EL (cell line): ENCODE measurements at places on chromosomes 3 and 15.

DNA sequence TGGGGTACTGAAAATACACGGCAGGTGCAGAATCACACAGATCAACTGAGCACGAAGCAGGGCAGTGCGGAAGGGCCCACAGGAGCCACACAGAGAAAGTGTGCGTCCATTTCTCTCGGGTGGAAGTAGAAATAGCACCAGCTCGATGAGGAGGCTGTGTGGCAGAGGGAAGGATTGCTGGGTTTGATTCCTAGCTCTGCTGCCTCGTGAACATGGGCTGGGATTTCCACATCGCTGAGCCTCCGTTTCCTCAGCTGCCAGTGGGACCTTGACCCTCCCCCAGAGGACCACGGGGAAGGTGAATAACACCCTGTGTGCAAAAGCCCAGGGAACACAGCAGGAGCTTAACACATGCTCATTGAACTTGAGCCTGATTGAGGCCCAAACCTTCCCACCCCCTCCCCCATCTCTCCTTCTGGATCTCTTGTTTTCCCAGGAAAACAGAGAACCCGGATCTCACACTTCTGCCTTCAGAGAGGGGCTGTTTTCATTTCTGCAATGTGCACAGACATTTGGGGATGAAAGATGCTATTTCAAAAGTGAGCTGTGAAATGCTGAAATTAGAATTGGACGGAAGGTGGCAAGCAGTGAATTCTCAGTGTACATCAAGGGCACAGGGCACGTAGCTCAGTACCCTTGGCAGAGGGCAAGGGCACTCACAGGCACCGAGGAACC lies 38.4 kb downstream of the ABTB1 start:
- DNase-seq = no peak

DNA sequence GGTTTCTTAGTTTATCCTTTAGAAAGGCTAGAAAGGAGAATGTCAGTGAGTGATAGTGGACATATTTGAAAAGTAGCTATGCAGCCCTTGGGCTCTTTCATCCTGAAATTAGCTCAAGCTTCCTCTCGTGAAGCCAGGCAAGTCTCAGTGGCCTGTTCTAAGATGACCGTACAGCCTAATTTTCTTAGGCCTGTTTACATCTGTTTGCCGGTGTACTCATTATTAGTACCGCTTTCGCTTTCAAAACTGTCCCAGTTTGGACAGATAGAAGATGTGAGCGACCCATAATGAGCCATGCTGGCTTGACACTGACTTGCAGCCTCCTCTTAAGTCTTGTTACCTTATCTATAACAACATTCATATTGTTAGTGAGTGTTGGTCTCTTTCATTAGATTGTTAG lies 5.7 kb upstream of the ARL14 start:
- DNase-seq = no peak

- no peak for DNase-seq
These were observed 195.6 kb upstream of the CFAP20DC start for GRCh38 chr3:59245300-59245858.

DNA sequence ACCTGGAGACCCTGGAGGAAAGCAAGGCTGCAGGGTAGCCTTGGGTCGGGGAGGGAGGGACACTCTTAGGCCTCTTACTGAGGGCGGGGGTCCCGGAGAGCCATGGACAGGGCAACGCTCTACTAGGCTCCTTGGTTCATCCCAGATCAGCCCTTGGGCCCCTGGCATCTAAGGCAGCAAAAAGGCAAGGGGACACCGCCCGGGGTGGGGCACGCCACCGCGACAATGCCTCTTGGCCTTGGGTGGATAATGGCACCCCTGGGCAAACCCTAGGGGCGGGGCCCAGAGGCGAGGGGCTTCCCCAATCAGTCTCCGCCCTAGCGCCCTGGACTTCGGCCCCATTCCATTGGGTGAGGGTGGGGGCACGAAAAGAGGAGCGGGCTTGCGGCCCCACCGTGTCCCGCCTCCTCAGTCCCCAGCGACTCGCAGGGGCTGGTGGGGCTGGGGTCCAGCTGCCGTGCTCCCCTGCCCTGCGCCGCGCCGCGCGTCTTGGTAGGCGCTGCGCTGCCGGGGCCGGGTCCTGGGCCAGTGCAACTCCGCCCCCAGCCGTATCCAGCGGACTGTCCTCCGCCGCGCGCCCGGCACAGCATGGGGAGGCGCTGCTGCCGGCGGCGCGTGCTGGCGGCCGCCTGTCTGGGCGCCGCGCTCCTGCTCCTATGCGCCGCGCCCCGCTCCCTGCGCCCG lies at the start of gene CHST13:
Gene CHST13, plus strand, starts transcription at position 411 of the 684 bp plus-strand sequence. Its CDS starts 178 bp downstream, at position 589.
- DNase-seq = peak; percentile 58

GRCh38 chr15:58229297-58229768 lies 91.2 kb downstream of the AQP9 start:
- DNase-seq = no peak

GRCh38 chr3:126509597-126510307 lies 7.8 kb downstream of the UROC1 start:
- no peak for DNase-seq

DNA sequence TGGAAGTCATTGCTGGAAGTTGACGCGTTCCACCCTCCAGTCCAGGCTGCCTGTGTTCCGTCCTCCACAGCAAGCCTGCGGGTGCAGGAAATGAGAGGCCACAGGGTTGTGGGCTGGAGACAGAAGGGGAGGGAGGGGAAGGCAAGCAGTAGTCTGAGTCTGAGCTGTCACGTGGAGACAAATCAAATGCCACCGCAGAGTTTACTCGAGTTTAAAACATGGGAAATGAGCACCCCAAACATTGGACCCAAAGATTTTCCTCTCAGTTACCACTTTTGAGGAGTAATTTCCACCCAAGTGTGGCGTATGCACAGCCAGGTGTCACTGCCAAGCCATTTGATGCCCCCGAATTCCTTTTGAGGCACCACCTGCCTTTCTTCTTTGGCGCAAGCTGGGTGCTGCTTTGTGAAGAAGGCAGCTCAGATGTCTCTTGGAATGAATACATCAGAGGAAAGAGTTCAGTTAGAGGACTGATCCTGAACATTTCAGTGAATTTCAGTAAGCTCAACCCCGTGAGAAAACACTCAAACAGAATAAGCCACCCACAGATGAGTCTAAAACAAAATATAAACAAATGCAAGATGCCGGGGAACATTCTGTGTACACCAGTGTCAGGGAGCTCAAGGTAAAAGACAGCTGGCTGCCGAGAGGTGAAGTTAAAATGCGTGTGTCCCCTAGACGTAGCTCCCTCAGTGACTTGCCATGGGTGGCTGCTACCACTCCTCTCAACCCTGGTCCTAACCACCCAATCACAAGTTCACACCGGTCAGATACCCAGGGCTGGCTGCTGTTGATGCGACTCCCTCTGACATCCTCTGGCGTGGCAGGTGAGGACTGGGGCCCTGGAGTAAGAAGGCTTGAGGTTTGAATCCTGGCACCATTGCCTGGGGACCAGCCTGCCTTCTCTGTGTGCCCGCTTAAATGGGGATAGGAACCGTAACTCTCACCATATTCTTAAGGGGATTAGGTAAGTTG lies 203.8 kb downstream of the UACA start:
- peak; percentile 45 for DNase-seq

DNA sequence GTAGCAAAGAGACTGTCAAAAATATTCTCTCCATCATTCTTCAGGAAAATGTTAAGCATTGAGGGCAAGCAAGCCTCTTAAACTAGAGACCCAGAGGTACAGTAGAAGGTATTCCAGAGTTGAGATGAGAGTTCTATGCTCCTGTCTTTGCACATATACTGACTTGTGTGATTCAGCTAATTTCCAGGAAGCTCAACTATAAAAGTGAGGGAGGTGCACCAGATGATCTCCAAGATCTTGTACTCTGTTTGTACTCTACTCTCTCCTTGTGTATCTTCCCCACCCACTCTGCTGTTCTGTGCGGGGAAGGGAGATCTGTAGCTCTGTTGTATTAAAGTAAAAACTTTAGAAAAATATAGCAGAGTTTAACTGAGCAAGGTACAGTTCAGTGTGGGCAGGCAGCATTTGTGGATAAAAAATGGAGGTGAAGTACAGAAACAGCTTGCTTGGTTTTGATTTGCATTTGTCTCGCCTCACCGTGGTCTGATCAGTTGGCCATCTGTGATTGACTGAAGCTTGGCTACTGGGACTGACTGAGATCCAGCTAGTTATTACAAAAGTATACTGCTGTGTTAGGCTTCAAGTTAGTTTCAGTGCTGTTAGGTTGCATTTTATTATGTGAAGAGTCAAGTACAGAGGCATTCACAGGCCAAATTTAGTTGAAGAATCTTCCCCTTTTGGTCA lies 463.1 kb upstream of the GOLIM4 start:
- no peak for DNase-seq

GRCh38 chr3:38149708-38150107 lies 11.2 kb downstream of the MYD88 start:
- DNase-seq = no peak

- no peak for DNase-seq
These were observed 1.1 kb downstream of the FANCD2OS start for GRCh38 chr3:10106919-10107318.

DNA sequence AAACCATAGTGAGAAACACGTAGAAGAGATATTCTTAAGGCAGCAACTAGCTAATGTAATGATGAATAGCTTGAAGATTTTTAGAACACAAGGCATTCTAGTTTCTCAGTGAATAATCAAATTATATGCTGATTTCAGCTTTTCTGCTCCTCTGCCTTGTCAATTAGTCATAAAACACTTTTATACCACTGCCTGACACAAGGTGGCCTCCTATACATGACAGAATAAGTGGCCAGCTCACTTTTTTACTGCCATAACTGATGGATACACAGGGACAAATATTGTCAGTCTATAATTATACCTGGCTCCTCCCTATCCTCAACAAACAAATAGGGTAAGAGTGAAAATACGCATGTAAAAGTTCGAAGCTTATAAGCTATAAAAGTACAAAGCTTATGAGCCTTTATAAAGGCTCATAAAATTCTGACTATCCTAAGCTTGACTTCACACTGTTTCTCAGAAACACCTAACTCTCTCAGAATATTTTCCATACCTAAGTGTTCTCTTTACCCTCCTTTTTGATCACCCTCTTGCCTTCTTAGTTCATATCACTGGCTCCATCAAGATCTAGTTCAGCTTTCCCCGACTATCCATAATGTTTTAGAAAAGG lies 81.6 kb downstream of the HERC1 start:
- peak; percentile 61 for DNase-seq

- peak; percentile 89 for DNase-seq
These were observed 74.5 kb downstream of the TLE3 start for GRCh38 chr15:70023064-70023768.

DNA sequence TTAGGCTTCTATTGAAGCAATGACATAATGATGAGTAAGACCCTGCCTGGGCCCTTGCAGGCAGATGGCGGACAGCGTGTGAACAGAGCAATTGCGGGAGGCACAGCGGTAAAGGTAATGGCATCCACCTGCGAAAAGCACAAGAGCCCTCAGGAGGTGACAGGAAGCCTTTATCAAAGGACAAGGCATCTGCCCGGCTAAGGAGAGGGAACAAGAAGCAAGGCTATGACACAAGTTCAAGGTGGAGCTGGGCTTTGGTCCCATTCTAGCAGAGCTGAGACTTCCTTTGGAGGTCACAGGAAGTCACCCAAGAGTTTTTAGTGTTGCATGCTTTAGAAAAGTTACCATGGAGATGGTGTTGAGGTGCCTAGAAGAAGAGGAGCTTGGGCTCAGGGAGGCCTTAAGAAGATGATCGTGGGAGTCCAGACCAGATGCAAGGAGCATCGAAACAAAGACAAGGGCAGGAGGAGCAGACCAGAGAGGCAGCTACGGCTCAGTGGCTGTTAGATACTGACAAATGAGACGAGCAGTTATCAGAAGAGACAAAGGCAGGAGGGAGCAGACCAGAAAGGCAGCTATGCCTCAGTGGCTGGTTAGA lies 34.5 kb downstream of the OSBPL10 start:
- no peak for DNase-seq

DNA sequence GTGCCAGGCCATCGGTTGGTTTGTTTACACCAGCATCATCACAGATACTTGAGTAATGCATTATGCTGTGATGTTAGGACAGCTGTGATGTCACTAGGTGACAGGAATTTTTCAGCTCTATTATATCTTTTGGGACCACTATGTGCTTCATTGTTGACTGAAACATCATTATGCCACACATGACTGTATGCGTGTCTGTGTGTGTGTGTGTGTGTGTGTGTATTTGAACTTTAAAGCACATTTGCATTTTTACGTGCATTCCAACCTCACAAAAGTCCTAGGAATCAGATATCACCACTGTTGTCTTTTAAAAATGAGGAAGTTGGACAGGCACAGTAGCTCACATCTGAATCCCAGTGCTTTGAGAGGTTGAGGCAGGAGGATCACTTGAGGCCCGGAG lies 223.0 kb downstream of the TBL1XR1 start:
- no peak for DNase-seq

- DNase-seq = no peak
These were observed 573.7 kb downstream of the TBL1XR1 start for GRCh38 chr3:176623468-176624150.

DNA sequence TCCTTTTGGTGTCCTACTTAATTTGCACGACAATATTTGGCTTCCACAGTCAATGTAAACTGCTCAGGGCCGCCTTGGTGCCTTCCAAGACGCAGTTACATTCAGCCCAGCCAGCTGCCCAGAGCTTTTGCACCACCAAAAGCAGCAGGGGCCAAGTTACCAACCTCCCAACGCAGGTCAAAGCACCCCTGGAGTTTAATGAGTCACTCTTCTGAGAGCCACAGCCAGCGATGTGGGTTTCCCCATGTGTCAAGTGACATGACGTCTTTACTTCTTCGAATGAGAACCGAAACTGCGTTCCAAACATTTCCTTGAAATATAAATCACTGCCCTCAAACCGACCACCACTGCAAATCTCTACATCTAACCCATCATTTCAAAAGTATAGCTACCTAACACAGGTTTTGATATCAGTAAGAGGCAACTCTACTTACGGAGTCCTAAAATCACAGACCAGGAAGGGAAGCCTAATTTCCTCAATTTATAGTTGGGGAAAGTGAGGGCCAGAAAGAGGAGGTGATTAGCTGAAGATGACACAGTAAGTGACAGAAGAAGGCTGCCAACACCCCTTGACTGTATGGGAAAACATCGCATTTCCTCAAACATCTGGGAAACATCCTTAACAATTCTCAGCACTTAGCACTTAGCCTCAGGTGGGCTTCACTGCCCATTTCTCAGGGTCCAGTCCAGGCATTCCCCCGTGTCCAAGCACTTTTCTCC lies 24.5 kb downstream of the MB21D2 start:
- DNase-seq = peak; percentile 99

DNA sequence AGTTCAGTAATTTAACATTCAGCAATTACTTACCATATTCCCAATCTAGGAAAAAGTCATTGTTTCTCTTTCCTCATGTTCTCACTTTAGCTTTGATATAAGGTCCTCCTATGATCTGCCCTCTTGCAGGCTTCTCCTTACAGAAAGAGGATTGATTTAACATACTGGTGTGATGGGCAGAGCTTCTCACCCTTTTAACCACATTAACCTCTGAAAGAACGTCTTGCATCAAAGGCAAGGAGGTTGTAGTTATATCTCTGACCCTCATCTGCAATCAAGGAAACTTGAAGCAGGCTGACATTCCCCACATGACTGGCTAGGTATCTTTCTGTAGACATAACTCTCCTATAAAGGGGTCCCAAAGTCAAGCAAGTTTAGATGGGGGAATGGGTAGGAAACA lies 39.5 kb downstream of the BTLA start:
- DNase-seq = no peak

DNA sequence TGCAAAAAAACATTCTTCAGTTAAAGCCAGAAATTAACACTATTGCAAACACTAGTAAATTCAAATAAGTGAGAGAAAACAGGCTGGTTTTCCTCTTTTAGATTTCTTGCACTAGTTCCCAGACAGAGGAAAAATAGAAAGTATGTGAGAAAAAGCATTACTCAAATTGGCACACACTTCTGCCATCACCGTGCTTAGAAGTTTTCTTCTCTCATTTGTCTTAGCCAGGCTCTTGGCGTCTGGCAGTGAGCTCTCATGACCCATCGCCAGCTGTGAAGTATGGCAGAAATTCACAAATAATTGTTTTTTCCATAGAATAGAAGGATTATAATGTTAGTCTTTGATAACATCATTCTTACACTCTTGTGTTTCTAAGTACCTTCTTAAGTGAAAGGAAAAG lies 515.9 kb downstream of the GBE1 start:
- no peak for DNase-seq
